Activated naive CD4-positive, alpha-beta T cell treated with anti-CD3 and anti-CD28 coated beads, Interleukin-2, amount 50 U/mL, for 16 hours (primary cell): ENCODE measurements at places on chromosomes 6 and 20.

DNA sequence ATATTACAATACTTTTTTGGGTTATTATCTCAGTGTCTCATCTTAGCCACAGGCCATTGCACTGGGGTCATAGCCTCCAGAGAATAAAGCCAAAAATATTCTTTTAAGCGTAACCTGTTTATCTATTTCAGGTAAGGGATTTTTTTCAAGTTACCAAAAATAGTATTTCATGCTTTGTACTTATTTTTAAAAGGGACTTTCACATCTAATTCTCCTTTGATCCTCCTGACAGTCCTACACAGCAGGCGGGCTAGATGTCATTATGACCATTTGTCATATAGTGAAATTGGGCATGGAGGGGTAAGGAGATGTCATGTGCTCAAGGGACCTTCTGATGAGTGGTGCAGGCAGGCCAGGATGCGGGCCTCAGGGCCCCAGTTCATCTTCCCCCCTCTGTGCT is 68.9 kb downstream of the TBC1D7 start:
- DNase-seq, result no peak

DNA sequence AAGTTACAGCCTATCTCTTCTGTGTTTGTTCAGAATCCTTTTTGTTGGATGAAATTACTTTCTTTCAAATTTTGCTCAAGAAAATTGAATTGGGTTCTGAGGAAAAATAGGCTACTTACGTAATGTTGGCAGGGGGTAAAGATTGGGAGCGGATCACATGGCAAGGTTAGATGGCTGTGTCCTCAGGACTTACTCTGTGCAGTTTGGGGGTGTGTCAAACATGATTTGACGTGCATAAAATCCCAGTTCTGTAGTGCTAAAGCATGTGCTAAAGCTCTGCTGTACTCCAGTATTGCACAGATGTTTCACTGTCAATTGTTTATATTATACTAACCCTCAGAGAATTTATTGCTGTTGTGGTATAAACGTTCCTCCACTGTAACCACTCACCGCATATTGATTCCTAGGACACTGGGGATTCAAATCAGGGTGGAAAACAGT is 2.6 kb downstream of the NT5E start:
- no peak for DNase-seq

DNA sequence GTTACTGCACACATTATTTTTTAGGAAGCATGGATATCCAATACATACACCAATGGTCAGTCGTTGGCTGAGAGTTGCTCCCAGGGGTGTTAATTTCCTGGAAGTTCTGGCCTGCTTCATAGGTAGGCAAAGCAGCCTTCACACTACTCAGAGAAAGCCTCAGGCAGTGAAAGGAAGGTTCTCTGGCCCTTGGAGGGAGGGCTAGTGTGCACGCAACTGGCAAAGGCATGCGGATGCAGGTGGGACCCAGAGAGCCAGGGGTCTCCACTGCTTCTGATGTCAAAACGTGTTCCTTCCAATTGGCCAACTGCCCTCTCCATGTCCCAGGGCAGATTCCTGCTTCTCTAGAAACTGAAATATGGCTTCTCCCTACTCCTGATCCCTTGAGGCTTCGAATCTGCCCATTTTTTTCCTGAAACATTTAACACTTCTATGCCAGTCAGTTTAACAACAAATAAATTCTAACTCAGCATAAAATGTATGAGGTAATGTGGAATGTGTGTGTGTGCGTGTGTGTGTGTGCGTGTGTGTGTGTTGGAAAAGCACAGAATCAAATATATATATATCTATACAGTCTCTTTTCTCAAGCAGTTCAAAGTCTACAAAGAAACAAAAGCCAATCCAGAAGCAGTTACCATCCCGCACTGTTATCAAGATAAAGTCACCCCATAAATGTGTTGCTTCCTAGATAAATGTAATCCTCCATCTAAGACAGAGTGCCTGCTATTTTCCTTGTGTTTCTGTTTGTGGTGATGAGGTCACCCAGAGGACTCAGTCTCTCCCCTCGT is 94.0 kb upstream of the HIVEP1 start:
- no peak for DNase-seq

GRCh38 chr6:41644297-41644879 is 6.1 kb downstream of the MDFI start:
- no peak for DNase-seq

DNA sequence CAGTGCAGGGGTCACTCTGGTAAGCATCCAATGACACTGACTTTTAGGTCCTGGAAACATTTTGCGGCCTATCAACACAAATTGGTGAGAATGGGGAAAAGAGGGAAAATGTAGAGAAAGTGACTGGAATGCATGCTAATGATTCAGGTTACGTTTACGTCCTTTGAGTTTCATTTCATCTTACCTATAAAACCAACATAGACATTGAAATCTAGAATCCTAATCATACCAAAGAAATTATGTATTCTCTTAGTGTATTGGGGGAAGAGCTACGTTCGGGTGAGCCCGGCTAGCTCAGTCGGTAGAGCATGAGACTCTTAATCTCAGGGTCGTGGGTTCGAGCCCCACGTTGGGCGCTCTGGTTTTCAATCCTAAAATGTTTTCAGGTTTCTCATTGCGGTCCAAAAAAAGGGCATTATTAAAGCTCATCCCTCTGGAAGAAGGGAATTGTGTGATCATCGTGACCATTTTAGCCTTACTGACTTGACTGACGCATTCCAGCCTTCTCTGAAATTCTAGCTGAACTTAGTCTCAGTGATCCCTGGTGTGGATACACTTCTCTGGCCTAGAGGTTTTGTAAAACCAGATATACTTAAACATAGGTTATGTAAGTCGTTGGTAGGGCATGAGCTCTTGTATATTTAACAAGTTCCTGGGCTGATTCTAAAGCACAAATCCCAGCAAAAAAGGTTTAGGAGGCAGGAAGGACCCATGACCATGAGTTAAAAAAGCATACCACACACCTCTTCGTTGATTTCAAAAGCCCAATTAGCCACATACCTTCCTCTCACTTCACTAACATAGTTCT is 18.3 kb downstream of the HMGN4 start:
- DNase-seq, result peak; percentile 46

GRCh38 chr20:16363506-16364319 is 209.5 kb downstream of the KIF16B start:
- DNase-seq, result no peak

- no peak for DNase-seq
These were observed 526.1 kb upstream of the SPTLC3 start for GRCh38 chr20:12482661-12483060.

- DNase-seq, result no peak
These were observed 23.6 kb downstream of the STMND1 start for GRCh38 chr6:17125407-17125806.

DNA sequence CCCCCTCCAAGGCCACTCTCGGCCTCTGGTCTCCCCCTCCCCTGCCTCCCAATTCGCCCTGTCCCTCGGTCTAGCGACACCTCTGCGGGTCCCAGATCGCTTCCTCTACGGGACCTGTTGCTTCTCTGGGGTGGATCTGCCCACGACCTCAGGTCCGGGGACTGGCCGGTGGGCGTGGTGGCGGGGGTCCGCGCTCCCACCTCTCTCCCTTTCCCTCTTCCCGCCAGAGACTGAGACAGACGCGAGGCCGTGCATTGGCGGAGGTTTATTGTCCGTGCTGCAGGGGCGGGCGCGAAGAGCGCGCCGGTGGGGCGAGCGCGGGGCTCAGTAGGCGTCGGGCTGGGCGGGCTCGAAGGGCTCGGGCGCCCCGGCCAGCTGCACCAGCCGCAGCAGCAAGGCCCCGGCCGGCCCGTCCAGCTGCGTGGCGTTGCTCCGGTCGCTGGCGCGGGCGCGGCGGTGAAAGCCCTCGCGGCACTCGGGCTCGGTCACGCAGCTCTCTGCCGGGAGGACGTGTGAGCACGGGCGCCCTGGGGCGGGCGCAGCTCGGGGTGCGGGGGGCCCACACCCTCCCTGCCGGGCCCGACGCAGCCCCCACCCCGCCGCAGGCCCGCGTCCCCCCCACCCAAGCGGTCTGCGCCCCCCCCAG is 2.1 kb downstream of the AVP start:
- no peak for DNase-seq

DNA sequence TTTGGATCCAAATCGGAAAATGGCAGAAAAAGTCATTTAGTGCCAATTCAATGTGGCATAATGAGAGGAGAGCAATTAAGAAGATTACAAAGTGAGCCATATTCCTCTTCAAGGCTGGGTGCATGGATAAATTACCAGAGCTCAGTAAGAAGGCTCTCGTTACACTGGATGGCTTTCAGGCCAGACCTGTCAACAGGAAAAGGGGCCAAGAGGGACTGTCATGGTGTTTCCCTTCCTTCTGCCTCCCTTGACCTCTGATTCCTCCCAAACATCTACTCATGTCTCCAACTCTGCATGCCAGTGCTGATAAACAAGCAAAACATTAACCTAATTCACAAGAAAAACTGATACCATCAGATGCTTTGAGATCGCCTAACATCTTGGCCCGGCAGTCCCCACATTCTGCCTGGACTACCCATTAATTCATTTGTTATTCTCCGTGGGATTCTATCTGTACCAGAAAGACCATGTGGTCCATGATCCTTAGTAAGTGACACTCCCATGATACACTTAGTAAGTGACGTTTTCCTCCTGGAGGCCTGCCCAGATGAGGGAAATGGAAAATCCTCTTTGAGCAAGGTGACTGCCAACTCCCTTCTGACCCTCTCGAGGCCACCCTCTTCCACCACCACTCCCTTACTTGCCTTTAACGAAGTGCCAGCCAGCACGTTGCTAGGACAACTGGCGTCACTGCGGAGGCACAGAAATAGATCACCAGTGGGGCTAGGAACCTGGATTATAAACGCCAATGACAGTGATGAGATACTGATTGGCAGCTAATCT is 239.2 kb downstream of the GMPR start:
- DNase-seq, result no peak

- DNase-seq, result no peak
These were observed 52.5 kb upstream of the HECA start for GRCh38 chr6:139082370-139082769.

- no peak for DNase-seq
These were observed 29.1 kb upstream of the PKIG start for GRCh38 chr20:44552950-44553908.

DNA sequence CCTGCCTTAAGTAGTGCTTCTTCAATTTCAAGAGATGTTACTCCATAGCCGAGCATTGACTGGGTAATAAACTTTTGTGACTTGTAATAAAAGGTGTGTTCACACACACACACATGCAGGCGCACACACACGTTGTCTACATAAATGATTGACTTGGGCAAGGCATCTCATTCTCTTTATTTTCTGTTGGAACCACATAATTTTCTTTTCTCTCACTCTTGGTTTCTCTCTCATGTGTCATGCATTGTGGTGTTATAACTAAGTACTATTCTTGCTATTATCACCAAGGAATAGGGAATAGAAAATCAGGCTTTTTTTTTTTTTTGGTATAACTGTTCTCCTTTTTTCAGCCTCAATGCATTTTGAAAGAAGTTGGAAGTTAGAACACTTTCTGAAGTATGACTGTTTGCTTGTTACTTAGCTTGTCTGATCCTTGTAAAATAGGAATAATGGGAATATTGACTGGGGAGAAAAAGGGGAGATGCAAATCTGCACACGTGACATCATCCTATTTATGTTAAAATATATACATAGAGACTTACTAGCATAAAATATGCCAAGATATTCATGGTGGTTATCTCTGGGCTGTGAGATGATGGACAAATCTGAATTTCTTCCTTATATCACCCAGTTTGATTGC is 26.1 kb upstream of the CD83 start:
- DNase-seq, result no peak

- DNase-seq, result peak; percentile 20
These were observed 719.4 kb downstream of the EPM2A start for GRCh38 chr6:145015739-145016558.

DNA sequence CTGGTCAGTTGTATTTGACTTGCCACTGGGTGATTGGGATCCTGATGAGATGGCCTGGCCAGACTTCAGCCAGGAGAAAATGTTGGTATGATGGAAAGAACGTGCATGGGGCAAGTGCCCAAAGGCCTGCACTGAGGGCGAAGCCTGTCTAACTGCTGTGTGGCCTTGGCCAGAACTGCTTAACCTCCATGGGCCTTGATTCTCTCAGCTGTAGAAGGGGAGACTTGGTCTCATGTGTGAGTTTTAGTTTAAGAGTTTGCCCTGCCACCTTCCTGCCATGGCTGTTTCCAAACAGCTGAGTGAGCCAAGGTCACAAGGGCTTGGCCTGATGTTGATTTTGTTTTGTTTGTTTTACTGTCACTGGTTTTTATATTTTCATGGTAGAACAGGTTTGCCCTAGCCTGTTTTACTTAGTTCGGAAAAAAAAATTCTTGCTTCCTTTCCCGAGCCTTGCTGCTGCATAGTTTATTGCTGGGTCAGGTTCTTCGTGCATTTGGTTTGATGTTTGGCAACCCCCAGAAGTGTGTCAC is 35.3 kb downstream of the DSTN start:
- DNase-seq, result no peak

- DNase-seq, result no peak
These were observed 22.8 kb downstream of the PANK2 start for GRCh38 chr20:3911956-3912355.

- no peak for DNase-seq
These were observed 72.9 kb downstream of the ATG5 start for GRCh38 chr6:106252687-106253086.

DNA sequence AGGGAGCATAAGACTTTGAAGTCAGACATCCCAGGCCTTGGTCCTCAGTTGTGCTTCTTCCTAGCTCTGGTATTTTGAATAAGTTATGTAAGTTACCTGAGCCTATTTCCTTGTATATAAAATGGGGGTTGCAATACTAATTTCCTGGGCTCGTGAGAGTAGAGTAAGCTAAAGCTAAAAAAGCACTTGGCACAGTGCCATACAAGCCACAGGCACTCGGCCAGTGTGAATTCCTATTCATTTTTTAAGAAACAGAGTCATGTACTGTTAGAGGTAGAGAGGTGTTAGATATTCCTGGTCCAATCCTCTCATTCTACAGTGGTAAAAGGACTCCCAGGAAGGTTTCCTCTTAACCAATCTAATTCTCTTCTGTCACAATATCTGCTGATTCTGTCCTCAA is 79.6 kb upstream of the EPB41L1 start:
- no peak for DNase-seq

- DNase-seq, result no peak
These were observed 21.3 kb upstream of the UTRN start for GRCh38 chr6:144263786-144264185.
